ENCODE measurements at places on chromosomes 4 and X.

DNA sequence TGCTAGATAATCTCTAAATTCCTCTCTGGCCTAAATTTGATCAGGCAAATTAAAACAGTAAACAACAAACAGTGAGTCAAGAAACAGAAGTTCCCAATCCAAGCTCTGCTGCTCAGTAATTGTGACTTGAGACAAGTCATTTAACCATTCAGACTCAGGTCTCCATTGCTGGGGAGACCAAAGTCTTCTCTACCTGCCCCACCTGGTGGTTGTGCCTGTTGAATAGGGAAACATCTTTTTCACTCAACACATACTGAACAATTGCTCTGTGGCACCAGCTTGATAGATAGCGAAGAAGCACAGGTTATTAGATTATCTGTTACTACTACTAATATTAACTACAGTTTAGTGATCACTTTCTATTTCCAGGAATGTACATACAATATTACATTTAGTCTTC is 112.1 kb upstream of the EOLA2 start:
- DNase-seq = no peak

GRCh38 chr4:2085496-2085901 is 26.4 kb downstream of the NAT8L start:
- no peak for DNase-seq

GRCh38 chrX:115906276-115906675 is 264.3 kb upstream of the AGTR2 start:
- no peak for DNase-seq

DNA sequence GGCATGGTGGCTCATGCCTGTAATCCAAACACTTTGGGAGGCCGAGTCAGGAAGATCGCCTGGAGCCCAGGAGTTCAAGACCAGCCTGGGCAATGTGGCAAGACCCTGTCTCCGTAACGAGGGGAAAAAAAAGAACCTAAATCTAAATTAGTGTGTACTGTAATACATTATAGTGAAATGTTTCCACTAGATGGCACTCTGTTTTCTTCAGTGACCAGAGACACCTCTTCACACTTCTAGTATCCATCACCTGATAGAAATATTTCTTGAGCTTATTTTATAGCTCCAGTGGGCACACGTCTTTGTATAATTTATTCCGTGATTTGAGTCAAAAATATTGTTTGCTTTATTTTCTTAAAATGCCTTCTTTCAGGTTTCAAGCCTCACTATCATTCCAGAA is 600.9 kb upstream of the DIPK2B start:
- DNase-seq = no peak

GRCh38 chr4:176568238-176568637 is 224.5 kb downstream of the VEGFC start:
- DNase-seq = no peak

DNA sequence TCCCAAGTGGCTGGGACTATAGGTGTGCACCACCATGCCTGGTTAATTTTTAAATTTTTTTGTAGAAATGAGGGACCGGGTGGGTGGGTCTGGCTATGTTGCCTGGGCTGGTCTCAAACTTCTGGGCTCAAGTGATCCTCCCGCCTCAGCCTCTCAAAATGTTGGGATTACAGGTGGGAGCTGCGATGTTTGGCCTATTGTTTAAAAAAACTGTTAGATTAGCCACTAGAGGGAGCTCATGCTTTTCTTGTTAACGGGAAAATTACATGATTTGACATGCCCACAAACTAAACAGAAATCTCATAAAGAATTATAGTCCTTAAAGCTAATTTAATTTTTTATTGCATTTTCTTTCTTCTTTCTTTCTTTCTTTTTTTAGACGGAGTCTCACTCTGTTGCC is 5.0 kb upstream of the SDAD1 start:
- DNase-seq = no peak
